NCI-H1105 (cell line): ENCODE measurements at places on chromosomes 5 and 9.

- DNase-seq: no peak
Observed at GRCh38 chr9:83521411-83521810, 16.8 kb downstream of the FRMD3 start.

DNA sequence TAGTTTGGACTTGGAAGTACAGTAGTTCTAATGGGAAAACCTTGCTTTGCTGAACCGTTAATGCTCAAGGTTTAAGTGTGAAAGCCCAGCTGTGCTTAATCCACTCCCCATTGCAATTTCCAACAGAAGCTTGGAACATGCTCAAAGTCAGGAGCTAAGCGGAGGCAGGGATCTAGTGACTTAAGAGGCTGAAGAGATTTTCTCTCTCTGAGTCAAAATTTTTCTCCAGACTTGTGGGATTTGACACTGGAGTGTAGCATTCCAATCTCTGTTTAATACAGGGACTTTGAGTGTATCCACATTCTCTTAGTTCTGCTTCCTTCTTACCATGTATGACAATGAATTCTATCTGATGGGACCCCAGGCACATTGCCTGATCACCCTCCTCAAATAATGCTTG, 471.8 kb downstream of the KIF4B start:
- no peak for DNase-seq

DNA sequence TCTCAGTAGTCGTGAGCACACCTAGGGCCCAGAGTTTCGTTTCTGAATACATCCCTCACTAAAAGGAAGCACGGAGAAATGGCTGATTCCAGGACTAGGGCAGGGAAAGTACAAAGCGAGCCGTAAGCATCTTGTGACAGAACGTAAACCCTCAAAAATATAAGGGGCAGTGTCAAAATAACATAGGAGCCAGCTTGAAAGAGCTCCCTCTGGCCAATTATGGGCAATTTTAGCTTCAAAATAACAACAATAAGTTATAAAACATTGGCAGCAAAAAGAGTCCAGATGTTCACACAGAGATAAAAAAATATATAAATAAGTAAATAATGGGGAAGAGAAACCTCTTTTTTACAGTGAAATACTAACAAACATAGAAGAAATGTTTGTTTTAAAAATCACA, 18.5 kb upstream of the GLIS3 start:
- no peak for DNase-seq

DNA sequence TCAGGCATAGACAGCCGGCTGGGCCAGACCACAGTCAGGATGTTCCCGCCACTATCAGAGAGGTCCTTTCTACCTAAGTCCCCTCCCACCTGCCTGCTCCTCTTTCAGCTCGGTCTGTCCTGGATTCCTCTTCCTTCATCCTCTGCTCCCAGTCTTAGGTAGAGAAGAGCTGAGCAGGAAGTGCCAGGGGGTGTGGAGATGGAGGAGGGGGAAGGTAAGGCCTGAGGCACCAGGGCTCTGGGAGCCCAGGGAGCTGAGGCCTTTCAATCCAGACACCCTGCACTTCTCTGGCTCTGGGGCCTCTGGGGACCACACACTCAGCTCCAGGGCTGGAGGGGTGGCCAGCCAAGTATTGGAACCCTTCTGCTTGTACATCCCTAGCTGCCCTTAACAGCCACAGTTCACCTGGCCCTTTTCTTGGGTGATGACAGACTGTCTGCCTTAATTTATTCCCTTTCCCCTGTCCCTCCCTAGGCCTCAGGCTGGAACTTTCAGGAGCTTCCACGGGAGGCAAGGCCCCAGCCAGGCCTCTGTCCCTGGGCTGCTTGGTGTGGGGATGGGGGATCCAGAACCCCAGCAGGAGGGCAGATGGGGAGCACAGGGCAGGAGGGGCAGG, 15.6 kb downstream of the IRF1 start:
- DNase-seq: no peak

DNA sequence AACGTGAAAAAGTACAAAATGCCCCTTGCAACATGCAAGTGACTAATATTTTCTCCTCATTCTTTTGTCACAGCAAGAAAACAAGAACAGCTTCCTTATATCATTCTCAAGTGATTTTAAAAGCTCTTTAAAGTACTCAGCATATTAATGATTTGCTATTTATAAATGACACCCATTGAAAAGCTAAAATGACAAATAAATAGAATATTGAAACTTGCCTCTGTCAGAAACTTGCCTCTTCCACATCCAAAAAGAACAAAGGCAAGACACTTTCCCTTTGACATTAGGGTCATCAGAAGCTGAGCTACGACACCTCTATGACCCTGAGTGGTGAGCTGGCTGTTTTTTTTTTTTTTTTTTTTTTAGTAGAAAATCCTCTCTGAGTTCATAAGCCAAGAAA, 339.6 kb upstream of the ITGA1 start:
- DNase-seq: no peak

GRCh38 chr5:99600952-99601351, 672.1 kb upstream of the CHD1 start:
- DNase-seq: no peak

DNA sequence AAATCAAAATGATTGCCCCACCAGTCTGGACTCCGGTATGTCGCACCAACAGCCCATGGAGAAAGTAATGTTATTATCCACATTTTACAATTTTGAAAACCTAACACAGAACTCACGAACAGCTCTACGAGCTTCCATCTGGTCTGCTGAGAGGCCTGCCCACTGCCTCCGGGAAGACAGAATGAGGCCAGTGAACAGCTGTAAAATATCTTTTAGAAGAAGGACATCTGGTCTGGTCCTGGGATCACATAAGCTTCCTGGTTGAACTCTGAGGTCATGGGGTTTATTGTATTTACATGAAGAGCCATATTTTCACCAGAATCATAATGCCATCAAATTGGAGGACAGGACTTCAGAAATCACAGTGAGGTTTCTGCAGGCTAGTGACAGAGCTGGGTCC, 89.0 kb downstream of the FRMD3 start:
- no peak for DNase-seq

GRCh38 chr5:56561-57290, 35.2 kb upstream of the PLEKHG4B start:
- DNase-seq: no peak

- DNase-seq: no peak
Observed at GRCh38 chr5:125477586-125477975, 731.1 kb upstream of the ZNF608 start.

GRCh38 chr5:17249029-17249634, 31.7 kb downstream of the BASP1 start:
- no peak for DNase-seq

DNA sequence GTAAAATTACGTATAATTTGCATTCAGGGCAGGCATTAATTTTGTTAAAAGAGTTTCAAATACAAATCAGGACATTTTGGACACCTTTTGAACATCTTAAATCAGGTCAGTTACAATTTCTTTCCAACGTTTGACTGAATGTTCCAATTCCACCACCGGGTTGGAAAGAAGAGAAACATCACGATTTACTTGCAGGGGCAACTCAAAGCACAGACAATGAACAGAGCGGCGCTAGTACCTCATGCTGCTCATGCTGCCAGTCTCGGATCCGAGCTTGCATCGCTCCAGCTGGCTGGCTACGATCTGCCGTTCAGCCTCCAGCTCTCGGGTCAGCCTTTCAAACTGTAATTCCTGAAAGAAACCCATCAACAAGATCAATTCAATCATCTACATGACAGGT, 339.5 kb downstream of the CTNND2 start:
- no peak for DNase-seq

DNA sequence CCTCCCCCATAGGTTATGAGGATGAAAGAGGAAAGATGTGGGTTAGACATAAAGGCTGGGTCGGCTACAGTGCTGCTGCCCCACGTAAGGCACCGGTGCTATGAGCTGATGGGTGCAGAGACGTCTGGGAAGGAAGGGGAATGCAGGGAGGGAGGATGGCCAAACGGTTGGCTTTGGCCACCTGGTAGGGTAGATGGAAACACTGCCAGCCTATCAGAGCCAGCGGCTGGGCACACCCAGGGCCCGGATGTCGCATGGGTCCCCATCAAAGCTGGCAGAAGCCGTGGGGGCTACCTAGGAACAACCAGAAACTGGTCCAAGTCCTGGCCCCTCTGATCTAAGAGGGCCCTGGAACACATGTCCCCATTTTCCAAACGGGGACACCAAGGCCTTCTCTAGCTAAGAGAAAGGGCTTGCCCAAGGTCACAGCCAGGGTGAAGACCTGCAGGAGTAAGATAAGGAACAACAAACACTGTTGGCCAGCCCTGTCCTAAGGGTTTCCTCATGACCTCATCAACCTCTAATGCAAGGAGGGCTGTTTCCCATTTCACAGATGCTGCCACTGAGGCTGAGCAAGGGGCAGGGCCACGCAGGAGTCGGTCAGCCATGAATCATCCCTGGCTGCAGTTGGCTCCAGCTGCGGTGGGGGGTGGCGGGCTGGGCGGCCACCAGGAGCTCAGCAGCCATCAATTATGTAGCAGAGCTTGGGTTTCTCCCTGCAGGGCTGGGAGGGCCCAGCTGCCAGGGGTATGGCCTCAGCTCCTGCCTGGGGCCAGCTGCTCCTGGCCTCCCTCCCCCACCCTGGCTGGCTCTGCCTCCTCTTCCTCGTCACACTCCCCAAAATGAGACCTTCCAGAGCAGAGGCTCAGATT, 4.9 kb downstream of the SH3GLB2 start:
- no peak for DNase-seq

- no peak for DNase-seq
Observed at GRCh38 chr9:37700131-37700530, 49.4 kb downstream of the FRMPD1 start.

DNA sequence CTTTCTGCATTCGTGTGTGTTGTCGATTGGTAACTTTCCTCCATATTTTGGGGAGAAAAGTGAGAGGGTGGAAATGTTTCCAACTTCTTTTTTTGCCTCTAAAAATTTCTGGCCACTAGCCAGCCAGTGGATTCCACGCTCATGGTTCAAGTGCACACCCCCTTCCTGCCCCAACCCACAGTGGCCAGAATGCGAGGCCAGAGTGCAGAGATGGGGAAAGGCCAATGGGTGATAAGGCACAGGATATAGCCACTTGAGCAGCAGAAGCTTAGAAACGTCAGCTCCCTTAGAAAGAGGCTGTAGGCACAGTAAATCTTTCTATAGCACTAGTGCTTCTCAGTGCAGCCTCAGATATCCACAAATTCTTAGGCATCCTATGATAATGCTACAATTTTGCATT, 75.8 kb upstream of the ADRB2 start:
- DNase-seq: no peak

GRCh38 chr5:1853531-1853930, 29.2 kb downstream of the IRX4 start:
- DNase-seq: no peak

- no peak for DNase-seq
Observed at GRCh38 chr9:124386201-124386600, 29.0 kb downstream of the PSMB7 start.

GRCh38 chr5:139094154-139095131, 103.7 kb downstream of the SIL1 start:
- no peak for DNase-seq

DNA sequence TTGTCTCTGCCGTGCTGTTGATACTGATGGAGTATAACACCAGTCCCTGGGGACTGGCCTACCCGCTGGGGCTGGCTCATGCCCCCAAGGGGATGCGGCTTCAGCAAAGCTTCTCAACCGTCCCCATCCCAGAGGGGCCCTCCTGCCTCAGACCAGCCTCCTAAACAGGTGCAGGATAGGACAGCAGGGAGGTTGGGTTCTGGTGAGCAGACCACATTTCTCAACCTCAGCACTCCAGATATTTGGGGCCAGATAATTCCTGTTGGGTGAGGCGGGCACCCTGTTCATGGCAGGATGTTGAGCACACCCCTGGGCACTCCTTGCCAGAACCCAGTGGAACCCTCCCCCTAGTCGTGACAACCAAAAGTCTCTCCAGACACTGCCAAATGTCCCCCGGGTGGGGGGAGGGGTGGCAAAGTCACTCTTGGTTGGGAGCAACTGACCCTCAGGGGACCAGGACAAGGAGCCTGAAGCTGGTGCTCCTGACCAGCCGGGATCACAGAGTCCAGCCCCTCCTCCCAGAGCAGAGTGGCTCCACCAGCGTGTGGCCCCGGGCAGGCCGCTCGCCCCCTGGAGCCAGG, 107.8 kb downstream of the ZNF354C start:
- no peak for DNase-seq

- no peak for DNase-seq
Observed at GRCh38 chr9:77944556-77945243, 86.9 kb downstream of the GNAQ start.
